ENCODE measurements at places on chromosomes 1 and 21. TPM values are rescaled to one million over a fixed set of nuclear protein-coding genes. Genes with fewer than 3 reads are reported as not detected.

GRCh38 chr1:44408212-44408582 lies 3.1 kb downstream of the RNF220 start:
- no peak for DNase-seq

FAM229A gene
- 0.12 TPM for total RNA-seq

FCRL4 gene
- not detected for total RNA-seq

OR6K3 gene
- not detected for total RNA-seq

LMX1A gene
- not detected for total RNA-seq

GRCh38 chr21:38236232-38236631 lies 20.6 kb upstream of the KCNJ15 start:
- DNase-seq, result no peak

DNA sequence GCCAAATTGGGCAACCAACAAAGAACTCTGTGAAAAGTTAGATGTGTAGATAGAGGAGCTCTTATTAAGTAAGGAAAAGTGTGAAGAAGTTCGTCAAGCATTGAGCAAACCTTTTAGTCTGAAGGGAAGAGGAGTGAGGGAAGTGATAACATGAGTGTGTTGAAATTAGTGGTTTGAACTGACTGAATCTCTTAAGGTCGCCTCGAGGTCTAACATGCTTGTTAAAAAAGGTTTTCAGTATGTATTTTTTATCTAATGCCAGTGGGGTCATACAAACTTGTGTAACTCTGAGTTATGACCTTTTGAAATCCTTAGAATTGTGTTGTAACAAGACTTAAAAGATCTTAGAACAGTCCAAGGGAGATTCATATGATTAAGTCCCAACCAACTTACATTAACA lies 34.1 kb downstream of the SOAT1 start:
- no peak for DNase-seq

ASPM gene
- 18.2 TPM for total RNA-seq

GRCh38 chr1:246828818-246829217 lies 102.9 kb downstream of the AHCTF1 start:
- no peak for DNase-seq

- no peak for DNase-seq
These were observed 57.6 kb downstream of the PLPPR5 start for GRCh38 chr1:98947071-98947470.

DNA sequence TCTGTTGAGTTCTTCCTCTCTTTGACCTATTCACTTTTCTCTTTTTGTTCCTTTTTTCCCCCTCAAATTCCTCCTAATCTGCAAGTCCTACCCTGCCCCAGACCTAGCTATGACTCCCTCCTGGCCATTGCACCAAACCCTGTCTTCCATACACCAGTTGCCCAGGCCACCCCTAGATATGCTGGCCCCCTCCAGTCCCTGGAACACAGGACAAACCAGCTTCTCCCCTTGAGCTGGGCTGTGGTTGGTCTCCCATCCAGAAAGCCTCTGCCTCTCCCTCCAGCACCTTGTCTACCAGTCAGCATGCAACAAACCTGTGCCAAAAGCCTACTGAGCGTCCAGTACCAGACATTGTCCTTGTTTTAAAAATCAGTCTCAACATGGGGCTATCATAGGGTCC lies 59.4 kb downstream of the ELK4 start:
- no peak for DNase-seq

- DNase-seq, result no peak
These were observed 208.1 kb upstream of the MAP1LC3C start for GRCh38 chr1:242206994-242207393.

- no peak for DNase-seq
These were observed 89.0 kb downstream of the GALNT2 start for GRCh38 chr1:230156068-230156467.

GRCh38 chr1:61109158-61109557 lies 26.8 kb downstream of the NFIA start:
- no peak for DNase-seq

GRCh38 chr1:60041783-60042182 lies 31.8 kb downstream of the C1orf87 start:
- no peak for DNase-seq

- peak; percentile 66 for DNase-seq
These were observed 13.9 kb downstream of the DDX20 start for GRCh38 chr1:111769517-111770146.

DNA sequence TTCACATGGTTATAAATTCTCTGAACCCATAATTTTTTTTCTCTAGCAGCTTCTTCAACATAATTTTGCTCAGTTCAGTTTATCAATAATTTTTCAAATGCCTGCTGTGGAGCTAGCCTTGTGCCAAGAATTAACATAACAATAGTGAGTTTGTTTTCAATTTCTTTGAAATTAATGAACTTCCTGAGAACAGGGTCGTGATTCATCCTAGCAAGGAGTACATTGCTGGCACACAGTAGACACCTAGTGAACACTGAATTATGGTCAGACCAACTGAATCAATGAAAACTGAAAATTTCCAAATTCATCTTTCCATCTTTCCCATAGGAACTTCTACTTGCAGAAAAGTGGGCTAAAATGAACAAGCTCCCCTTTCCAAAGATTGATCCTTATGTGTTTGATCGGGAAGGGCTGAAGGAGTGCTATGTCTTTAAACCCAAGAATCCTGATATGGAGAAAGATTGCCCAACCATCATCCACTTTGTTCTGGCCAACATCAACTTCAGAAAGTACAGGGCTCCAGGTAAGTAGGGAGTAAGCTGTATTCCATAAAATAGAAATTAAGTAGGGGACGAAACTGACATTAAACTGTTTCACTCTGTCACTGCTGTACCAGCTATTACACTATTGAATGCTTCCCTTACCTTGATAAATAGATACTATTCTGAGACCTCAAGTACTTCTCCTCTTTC lies 148.7 kb downstream of the PLA2G4A start:
- no peak for DNase-seq

- DNase-seq, result no peak
These were observed 124.5 kb downstream of the TSEN15 start for GRCh38 chr1:184176058-184176457.

- DNase-seq, result no peak
These were observed 48.4 kb downstream of the TIAM1 start for GRCh38 chr21:31295676-31296075.

PADI2 gene
- total RNA-seq, result 0.12 TPM

KCNN3 gene
- total RNA-seq, result 0.41 TPM

DNA sequence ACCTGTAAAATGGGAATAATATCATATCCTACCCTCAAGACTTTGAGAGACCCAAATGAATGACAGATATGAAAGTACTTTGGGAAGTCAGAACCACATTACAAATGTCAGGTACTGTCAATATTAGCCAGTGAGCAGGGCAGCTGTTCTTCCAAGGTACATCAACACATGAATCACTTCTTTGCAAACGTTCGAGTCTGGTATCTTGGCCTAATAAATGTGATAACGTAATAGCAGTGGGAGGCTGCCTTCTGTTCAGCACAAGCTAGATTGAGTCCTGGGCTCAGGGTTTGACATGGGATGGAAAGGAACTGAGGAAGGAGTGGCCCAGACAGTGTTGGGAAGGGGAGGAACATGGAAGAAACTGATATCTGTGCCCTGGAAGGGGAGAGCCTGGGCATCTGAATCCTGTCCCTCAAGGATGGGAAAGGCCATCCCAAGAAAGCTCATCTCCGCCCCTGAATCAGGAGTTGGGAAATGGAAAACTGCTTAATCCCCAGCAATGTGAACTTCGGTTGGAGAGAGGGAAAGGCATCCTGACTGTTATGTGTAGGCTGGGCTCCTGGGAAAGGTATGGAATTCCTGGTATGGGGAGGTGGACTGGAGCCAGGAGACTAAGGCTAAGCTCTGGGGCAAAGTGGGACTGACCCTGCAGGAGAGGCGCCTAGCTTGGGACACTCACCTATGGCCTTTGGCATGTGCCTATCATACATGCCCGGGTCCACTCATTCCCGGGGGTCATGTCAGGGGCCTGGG lies 14.3 kb downstream of the KCNC4 start:
- no peak for DNase-seq

GRCh38 chr1:10662824-10663677 lies 133.4 kb downstream of the CASZ1 start:
- DNase-seq, result no peak

CDC7 gene
- 13.6 TPM for total RNA-seq

DNA sequence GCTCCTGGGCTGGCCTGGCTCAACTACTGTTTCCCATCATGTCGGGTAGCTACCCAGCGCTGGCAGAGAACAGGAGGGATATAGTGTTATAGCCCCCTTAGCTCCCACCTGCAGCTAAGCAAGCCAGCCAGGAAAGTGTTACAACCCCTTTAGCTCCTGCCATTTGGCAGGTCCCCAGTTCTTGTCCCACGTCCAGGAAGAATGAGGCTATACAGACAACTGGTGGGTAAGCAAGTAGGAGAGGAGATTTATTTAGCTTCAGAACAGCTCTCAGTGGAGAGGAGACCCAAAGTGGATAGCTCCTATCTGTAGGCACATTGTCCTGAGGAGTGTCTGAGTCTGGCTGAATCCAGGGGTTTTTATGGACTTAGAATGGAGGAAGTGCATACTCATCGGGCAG lies 741.1 kb upstream of the B3GALT2 start:
- no peak for DNase-seq

- no peak for DNase-seq
These were observed 47.3 kb upstream of the USP1 start for GRCh38 chr1:62389531-62389930.

CITED4 gene
- 0.14 TPM for total RNA-seq

DIRAS3 gene
- total RNA-seq, result 0.06 TPM

SPATA21 gene
- not detected for total RNA-seq

ASAP3 gene
- total RNA-seq, result 18.4 TPM

DNA sequence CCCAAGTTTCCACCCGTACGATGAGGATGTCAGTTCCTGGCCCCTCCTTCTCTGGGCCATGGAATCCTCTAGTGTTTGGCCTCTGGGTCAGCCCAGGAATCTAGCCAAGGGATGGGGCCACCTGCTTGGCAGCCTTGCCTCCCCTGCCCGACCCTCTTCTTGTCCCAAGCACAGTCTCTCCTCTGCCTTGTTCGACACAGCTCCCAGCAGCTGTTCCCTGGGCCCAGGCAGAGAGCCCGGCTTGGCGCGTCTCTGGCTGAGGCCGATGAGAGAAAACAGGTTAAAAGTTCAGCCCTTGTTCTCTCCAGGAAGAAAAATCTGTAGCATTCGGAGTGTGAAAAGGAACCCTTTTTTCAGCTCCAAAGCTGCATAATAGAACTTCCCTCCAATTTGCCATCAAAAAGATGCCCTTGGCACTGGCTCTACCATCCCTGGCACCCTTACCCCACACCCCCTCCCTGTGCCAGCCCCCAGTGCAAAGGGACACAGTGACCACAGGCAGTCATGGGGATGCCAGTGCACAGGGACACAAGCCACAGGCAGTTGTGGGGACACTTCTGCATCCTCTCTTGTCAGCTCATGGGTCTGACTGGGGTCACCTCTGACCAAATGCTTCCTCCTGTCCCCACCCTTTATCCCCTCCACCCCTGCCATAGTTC lies 68.4 kb downstream of the EPHB2 start:
- no peak for DNase-seq

SLFNL1 gene
- not detected for total RNA-seq

ELF3 gene
- total RNA-seq, result 1.9 TPM

PLEKHG5 gene
- 1.6 TPM for total RNA-seq

DNA sequence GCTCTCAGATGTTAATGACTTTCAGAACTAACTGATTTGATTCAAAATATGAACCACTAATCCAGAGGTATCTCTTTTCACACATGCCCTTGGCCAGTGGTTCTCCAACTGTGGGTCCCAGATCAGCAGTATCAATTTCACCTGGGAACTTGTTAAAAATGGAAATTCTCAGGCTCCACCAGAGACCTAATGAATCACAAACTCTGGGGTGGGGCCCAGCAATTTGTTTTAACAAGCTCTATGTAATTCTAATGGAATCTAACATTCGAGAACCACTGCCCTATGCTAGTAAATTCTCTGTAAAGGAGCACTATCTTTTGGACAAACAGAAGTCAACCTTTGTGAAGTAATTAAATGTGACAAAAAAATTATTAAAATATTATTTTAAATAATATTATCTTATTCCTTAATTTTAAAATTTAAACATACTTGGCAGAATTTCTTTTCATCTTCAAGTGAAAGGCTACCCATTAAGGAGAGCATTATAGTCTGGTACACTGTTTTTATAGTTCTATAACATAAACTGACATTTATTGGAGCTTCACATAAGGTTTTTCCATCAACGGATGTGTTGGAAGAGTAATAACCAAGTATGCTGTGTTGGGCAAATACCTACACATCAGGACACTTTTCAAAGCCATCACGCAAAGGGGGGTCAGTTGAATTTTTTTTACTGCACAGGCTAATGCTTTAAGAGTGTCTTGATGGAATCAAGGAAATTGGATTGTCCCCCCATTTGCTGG lies 130.4 kb downstream of the LHX4 start:
- DNase-seq, result no peak

DNA sequence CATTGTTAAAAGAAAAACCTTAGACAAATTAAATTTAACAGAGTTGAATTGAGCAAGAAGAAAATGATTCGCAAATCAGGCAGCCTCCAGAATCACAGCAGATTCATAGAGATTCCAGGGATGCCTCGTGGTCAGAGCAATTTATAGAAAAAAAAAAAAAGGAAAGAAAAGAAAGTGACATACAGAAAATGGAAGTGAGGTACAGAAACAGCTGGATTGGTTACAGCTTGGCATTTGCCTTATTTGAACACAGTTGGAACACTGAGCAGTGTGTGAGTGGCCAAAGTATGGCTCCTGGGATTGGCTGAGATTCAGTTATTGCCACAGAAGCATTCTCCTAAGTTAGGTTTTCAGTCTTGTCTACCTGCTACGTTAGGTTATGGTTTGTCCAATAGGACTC lies 9.1 kb upstream of the C21orf91 start:
- DNase-seq, result peak; percentile 47

- no peak for DNase-seq
These were observed 10.8 kb downstream of the IL24 start for GRCh38 chr1:206908038-206908437.

AHCYL1 gene
- total RNA-seq, result 62.6 TPM

HAO2 gene
- not detected for total RNA-seq

CRYBG2 gene
- not detected for total RNA-seq

GRCh38 chr1:116674751-116675150 lies 7.2 kb upstream of the IGSF3 start:
- no peak for DNase-seq

- DNase-seq, result no peak
These were observed 263.1 kb upstream of the CHRM3 start for GRCh38 chr1:239123260-239123659.

GGPS1 gene
- total RNA-seq, result 28.3 TPM

Data from H4 (cell line).